ENCODE measurements at places on chromosomes 6 and 20.

DNA sequence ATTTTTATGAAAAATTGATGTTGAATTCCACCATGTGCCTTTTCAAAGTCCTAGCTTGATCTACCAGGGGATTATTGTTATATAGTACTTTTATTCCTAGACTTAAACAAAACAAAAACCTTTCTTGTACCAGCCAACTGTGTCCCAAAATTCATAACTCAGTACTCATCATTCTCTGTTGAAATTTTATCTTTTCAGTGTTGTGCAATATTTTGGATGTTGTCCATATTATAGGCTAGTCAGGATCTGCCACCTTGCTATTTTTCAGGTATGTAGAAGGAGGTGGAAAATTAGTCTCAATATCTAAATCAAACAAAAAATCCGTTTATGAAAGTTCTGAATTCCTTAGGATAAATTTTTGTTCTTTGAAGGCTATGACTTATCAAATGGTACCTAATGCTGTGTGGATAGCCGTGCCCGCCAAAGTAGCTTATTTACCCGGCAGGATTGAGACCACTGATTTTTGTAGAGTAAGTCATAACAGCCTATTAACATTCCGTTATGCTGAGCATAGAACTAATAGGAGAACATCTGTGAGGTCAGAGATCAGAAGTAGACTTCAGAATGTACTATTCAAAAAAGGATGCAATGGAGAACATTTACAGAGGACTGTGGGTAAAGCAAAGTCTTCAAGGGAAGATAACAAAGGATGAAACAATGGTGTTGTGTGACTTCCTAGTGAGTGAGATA, 304.7 kb downstream of the SOX4 start:
- no peak for DNase-seq

- no peak for DNase-seq
Measured at GRCh38 chr6:33800248-33800969, 3.4 kb downstream of the MLN start.

DNA sequence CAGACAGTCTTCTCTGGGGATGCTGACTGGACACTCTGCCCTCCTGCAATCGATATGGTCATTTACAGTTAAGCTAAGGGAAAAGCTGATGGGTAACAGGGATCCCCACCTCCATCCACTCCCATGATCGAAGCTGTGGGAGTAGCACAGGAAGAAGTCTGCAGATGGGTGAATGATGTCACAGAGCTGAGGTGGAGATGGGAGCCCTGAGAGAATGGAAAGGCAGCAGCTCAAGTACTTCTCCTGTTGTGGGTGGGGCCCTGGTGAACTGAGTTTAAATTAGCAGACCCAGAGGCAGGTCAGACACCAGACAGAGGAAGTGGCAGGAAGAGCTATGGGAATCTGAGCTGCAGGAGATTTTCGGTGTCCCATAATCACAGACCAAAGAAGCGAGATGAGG, 29.0 kb downstream of the HDGFL1 start:
- DNase-seq: no peak

DNA sequence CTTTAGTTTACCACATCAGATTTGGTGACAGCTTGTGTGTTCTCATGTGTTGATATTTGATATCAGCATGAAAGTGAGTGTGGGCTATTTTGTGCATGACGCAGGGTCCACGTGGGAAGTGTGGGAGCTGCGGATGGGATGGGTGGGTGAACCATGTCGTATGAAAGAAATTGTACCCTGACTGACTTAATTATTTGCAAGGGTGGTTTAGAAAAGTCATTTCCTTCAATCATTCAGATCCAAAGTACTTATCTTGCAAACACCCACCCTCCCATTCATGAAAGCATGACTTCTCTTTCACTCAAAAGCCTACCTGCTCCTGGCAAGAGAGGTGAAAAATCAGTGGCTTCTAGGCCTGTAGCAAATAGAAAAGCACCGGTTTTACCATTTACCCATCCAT, 91.8 kb upstream of the BACH2 start:
- DNase-seq: no peak

GRCh38 chr20:25538838-25539665, 46.3 kb downstream of the NINL start:
- no peak for DNase-seq

GRCh38 chr20:23634985-23635767, 2.6 kb downstream of the CST3 start:
- DNase-seq: no peak

DNA sequence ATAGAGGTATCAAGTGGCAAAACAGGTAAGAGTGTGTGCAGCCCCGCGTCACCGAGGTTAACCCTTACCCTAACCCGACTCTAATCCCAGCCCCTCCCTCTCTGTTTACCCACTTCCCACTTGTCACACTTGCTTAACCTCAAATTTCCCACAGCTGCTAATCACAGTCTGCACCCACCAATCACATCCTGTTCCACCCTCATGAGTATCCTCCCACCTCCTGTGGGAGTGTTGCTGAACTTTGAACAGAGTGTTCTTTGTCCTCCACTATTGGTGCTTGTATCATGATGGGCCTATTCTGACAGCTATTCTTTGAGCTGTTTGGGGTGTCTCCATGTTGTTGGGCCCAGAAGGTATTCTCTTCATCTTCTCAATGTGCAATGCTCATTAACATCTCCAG, 487.8 kb downstream of the PTPRT start:
- no peak for DNase-seq

- no peak for DNase-seq
Measured at GRCh38 chr6:166277892-166278578, 30.2 kb downstream of the PRR18 start.

GRCh38 chr6:139473731-139474130, 99.3 kb upstream of the CITED2 start:
- DNase-seq: no peak

GRCh38 chr6:45709781-45710220, 305.9 kb downstream of the CLIC5 start:
- no peak for DNase-seq

DNA sequence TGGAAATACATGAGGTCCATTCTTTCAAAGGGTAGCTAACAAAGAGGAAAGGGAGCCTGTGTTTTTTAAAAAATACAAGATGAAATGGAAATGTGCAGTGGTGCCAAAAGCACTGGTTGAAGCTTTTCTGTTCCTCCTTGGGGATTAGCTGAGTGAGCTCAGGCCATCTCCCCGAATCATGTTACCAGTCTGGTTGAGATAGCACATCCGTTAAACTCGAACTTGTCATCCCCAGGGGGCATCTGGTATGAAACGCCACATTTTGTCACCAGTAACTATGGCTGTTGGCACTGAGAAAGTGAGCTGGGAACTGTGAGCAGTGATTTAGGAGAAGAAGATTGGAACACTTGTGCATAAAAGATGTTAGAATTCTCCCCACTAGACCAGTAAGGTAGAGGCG, 196.2 kb downstream of the SAMD5 start:
- DNase-seq: no peak

GRCh38 chr6:22221630-22222029, 75.2 kb downstream of the PRL start:
- DNase-seq: no peak

DNA sequence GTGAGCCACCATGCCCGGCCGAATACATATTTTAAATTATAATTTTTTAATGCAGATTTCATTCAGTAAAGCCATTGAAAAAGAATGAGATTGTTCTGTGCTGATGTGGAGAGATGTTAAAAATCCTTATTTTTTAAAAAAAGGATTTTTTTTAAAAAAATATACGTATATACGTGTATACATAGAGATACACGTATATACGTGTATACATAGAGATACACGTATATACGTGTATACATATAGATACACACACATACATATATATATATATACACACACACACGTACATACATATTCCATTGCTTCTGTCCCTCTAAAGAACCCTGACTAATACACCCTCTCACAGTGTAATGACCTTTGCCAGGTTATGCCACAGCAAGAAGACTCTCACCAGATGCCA, 23.8 kb upstream of the TBC1D7 start:
- DNase-seq: no peak

GRCh38 chr6:33967966-33968724, 164.3 kb upstream of the MLN start:
- DNase-seq: no peak

- DNase-seq: no peak
Measured at GRCh38 chr6:16286151-16286522, 47.8 kb downstream of the GMPR start.

- DNase-seq: no peak
Measured at GRCh38 chr20:10371467-10371866, 62.6 kb downstream of the MKKS start.

DNA sequence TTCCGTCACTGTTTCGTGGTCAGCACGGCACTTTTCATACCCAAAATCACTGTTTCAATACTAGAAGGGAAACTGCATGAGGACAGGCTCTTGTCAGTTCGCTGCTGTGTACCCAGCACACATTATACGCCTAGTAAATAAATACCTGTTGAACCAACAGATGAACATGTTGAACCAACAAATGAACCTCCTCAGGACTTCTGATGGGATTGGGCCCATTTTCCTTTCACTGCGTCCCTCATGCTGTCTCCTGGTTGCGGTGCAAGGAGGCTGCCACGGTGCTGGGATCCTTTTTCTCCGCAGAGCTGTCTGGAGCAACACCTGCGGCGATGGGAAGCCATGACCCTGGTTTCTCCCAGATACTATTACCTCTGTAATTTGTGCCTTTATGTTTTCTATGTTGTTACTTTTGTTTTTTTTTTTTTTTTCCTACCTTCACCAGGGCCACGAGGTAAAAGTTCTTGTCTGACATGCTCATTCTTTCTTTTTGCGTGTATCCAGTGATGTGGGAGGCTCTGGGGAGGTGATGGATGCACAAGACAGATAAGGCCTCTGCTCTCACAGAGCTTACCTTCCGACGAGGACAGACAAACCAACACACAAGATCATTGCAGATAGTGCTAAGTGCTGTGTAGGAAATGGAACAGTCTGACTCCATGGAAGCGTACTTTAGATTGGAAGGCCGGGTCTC, 1.1 kb downstream of the VAPB start:
- DNase-seq: no peak

GRCh38 chr6:154605178-154605881, 94.8 kb upstream of the CNKSR3 start:
- peak; percentile 22 for DNase-seq

- DNase-seq: no peak
Measured at GRCh38 chr6:72328775-72329174, 293.1 kb upstream of the KCNQ5 start.

DNA sequence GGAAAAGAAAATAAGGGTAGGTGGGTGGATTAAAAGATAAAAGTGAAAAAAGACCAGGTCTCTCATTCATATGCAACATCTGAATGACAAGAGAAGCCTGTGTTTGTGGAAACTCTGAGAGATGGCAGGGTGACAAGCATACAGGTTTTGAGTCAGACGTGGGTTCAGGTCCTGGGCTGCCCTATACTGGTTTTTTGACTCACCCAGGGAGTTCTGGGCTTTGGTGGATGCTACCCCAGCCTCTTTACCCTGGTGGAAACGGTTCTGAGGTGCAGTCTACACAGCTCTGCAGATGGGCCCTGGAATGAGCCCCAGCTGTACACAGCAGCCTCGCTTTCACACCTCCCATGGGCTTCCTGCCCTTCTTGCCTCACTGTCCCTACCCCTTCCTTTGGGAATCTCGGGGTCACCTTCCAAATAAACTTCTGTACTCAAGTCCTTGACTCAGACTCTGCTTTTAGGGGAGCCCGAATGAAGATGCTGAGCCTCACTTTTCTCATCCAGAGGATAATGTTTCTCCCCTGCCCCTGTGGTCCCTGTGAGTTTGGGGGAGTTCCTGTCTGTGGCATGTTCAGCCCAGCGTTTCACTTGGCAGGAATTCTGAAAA, 77.7 kb upstream of the CLDN20 start:
- peak; percentile 56 for DNase-seq

- no peak for DNase-seq
Measured at GRCh38 chr20:1363522-1363921, 29.3 kb downstream of the FKBP1A start.

GRCh38 chr6:14440940-14441781, 323.6 kb downstream of the CD83 start:
- DNase-seq: no peak
